Mammary microvascular endothelial cell (primary cell): ENCODE measurements at places on chromosomes 5 and 9. TPM values are rescaled to one million over a fixed set of nuclear protein-coding genes. Genes with fewer than 3 reads are reported as not detected.

The CSF1R gene
- not detected in 2 replicates for total RNA-seq

The ENTREP1 gene
- total RNA-seq = 3.3 and 3.7 TPM in 2 replicates

The TMEM232 gene
- total RNA-seq = 2.7 TPM in 1 of 2 replicates, not detected in the other

The C9 gene
- not detected in 2 replicates for total RNA-seq

The CDH6 gene
- 0.05 and 0.20 TPM in 2 replicates for total RNA-seq

The CNTFR gene
- total RNA-seq = not detected in 2 replicates

The CATSPER3 gene
- 0.40 TPM in 1 of 2 replicates, not detected in the other for total RNA-seq

The FRMD3 gene
- total RNA-seq = 12.1 and 18.2 TPM in 2 replicates

The STXBP1 gene
- total RNA-seq = 48.8 and 49.9 TPM in 2 replicates

The ADAMTS13 gene
- 0.20 and 0.59 TPM in 2 replicates for total RNA-seq

The ENTPD2 gene
- total RNA-seq = not detected in 2 replicates

The FAM53C gene
- total RNA-seq = 19.3 and 23.3 TPM in 2 replicates

The NUTM2G gene
- not detected in 2 replicates for total RNA-seq

The TAL2 gene
- not detected in 2 replicates for total RNA-seq

The PCDHGB3 gene
- 0.67 and 1.4 TPM in 2 replicates for total RNA-seq

The MSH3 gene
- total RNA-seq = 7.6 and 7.9 TPM in 2 replicates
